ENCODE measurements at places on chromosomes 7 and 10. TPM values are rescaled to one million over a fixed set of nuclear protein-coding genes. Genes with fewer than 3 reads are reported as not detected.

- DNase-seq: no peak
These were observed 47.7 kb upstream of the GTF2IRD1 start for GRCh38 chr7:74405899-74406512.

DNA sequence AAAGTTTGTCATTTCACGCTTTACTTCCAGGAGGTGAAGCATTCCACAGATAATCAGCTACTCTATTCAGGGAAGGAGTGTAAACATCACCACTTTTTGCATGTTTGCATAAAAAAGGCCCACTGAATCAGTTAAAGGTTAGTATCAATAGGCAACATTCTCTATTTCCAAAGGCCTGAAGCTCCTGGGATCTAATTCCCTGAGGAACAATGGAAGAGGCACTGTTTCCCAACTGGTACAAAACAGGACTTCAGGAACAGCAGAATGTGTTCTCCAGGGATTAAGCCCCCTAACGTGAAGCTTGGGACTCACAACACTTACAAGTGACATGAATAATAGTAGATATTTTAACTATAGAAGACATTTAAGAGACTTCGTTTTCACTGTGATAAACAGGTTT lies 6.1 kb downstream of the LRRN3 start:
- peak; percentile 89 for DNase-seq

DNA sequence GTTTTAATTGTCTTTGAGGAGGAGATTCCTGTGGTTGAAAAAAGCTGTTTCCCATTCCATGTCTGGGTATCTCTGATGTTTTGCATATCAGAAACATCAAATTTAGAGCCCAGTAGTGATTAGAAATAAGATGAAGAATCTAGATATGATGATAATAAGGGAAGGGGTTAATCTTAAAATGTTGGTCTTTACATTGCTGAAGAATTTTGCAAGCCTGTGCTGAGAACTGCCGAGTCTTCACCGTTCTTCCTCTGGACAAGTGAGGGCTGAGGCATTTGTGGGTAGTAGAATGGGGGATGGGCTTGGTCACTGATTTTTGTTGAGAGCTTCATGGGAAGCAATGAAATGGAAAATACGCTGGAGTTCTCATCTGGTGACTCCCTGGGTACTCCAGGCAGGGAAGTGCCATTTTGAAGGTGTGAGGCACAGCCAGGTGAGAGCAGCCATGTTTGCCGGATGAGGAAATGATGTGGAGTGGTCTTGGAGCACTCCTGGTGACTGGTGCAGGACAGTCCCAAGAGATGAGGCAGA lies 10.2 kb downstream of the TCF7L2 start:
- no peak for DNase-seq

DNA sequence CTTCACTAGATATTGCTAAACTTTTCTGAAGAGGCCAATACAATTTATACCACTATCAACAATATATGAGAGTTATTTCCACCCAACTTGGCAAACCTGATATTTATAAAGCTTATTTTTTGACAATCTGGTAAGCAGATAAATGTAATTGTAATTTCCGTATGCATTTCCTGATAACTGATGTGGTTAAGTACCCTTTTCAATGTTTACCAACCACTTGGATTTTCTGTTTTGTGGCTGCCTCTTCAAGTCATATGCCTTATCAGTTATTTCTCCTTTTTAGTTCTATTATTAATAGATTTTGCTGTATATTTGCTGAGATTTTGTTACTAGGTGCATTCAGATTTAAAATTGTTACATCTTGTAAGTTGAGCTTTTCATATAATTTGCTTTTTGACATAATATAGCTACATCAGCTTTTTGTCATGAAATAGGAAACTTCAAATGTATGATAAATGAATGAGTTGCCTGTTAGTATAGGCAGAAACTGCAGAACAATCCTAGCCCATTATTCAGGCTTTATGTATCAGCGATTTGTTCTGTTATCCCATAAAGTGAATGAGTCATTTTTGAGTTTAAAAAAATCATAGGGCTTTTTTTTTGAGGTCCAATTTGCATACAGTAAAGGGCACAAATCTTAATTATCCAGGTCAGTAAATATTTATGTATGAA lies 11.5 kb downstream of the SGPL1 start:
- no peak for DNase-seq

DNA sequence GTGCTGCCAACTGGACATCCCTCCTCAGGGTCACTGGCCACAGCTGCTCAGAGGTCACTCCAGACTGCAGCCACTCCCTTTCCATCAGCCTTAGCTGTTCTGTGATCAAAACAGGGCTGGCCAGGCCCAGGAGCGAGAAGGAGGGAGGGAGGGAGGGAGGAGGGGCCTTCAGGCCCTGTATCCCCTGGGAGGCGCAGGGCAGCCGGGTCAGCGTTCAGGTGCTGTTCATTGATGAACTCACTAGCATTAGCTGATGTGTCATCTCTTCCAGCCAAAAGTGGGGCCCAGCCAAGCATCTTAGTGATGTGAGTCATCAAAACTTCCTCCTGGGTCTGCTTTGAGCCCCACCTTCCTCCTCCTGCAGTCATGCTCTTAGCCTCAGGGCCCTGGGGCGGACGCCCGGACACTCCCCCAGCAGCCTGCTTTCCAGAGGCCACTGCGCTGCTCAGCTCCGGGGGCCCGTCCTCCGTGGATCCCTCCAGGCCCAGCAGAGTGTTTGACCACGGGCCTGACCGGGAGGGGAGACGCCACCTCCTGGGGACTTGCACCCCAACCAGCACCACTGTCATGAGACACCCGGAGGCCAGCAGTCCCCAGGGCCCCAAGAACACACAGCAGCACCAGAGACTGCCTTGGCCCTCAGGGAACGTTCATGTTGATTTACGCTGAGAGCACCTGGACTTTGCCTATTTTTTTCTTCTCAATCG lies 149.2 kb downstream of the PRKAG2 start:
- peak; percentile 56 for DNase-seq

- no peak for DNase-seq
These were observed 38.1 kb downstream of the COL13A1 start for GRCh38 chr10:69839696-69840345.

HDAC9 gene
- total RNA-seq: 28.6 TPM

- DNase-seq: no peak
These were observed 76.5 kb downstream of the FAM53B start for GRCh38 chr10:124667425-124668345.

PDE6C gene
- not detected for total RNA-seq

- DNase-seq: no peak
These were observed 2.2 kb upstream of the PON3 start for GRCh38 chr7:95398155-95398940.

TMEM184A gene
- 0.22 TPM for total RNA-seq

PNLIP gene
- not detected for total RNA-seq

DNA sequence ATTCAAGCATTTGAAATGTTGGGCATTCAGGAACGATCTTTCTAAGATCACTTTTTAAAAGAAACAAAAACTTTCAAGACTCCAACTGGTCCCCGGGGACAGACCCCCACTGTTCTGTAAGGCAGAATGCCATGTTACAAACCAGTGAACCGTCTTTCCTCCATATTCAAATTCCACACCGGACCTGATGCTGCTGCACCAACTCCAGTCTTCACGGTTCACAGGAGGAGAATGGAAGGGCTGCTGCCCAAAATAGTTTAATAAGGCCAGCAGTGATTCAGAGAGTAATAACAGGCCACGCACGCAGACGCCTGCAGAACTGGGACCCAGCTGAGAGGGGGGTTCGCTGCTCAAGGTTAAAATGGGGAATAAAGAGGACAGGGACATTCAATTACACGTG lies 47.2 kb downstream of the OSBPL3 start:
- peak; percentile 18 for DNase-seq

- no peak for DNase-seq
These were observed 29.2 kb upstream of the MKX start for GRCh38 chr10:27774831-27775230.

All from neural progenitor cell (in vitro differentiated cells).